ENCODE measurements at places on chromosomes 6 and 20.

DNA sequence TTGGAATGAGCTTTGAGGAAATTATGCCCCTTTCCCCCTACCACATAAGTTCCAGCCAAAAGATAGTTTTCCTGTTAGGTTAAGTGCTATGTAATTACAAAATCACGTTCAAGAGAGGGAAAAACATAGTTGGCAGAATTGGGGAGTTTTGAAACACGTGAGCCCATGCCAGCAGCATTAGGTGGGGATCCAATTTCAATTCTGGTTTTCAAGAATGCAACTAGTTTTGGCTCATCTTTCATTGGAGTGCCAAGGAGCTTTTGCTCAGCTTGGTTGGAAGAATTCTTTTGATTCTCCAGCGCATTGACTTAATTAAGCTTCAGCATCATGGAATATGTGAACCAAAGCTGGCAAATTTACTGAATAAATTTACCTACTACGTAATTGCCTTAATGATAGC is 95.9 kb downstream of the SAMD5 start:
- no peak for DNase-seq

DNA sequence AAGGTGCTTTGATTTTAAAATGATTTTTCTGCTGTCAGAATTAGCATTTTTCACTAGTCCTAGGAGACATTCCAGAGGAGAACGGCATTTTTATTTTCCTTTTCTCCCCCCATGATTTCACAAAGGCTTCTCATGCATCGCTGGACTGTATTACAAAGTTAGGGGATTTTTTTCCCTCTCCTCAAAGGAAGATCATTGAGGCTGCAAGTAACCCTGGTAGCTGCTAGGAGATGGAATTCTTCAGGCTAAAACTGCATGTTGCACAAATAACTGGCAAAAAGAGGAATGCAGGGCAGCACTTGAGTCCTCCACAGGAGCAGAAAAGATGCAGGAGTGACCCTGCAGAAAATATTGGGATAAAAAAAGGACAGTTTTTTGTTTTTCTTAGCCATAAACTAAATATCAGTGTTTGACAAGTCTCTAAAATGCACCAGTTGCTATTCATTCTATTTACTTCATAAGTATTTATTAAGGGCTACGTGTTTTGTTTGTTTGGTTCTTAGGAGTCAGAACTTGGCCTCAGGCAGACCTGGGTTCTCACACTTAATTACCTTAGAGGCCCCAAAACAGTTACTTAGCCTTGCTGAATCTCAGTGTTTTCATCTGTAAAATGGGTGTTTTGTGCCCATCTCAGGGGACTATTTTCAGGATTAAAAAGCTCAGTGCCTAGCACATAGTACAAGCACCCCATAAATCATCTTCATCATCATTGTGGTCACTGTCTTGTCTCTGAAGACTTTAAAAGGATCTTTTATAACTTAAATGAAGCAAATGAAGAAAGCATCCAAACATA is 144.5 kb upstream of the ID4 start:
- DNase-seq, result no peak

DNA sequence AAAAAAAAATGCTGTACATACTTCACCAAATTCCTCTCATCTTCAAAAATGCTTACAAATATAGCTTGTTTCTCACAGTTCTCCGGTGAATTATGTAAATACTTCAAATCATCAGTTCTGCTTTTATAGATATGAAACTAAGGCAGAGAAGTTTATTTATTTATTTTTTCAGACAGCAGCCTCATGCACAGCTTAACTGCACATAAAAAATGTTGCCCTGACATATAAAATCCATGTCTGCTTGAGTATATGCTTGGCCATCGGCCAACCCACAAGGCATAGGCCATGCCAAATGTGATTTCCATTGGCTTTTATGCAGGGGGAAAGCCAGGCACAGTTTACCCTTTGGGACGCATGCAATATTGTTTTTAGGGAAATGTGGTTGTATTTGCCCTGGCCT is 57.3 kb upstream of the PHACTR2 start:
- no peak for DNase-seq

DNA sequence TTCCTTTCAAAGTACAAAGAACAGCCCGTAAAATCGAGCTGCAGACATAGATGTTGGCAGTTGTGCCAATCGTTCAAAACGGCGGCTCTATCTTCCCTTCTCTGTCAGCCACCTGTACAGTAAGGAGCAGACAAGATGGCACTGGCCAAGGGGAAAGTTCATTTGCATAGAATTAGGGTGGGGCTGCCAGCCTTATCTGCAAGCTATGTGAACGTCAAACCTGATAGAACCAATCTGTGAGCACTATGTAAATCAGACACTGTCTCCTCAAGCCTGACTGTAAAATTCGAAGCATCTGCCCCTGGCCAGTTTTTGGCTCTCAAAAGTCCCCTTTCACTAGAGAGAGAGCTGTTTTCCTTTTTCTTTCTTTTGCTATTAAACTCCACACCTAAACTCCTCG is 374.5 kb downstream of the EPM2A start:
- DNase-seq, result no peak

DNA sequence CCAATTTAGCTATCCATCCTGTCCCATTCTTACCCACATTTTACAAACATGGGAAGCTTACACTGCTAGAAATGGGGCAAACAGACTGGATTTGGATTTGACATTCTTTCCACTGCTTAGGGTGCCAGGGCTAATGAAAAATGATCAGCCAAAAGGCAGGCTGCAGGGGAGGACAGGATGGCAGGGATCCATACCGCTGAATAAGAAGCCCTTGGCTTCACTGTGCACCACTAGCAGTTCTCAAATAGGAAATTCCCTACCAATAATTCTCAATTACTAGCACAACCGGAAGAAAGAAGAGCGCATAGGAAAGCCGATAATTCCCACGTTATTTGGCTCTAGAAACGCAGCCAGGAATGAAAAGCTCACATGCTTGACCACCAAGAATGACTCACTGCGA is 73.1 kb downstream of the NDUFAF5 start:
- DNase-seq, result no peak

GRCh38 chr20:3414122-3414521 is 6.7 kb upstream of the DNAAF9 start:
- DNase-seq, result no peak

DNA sequence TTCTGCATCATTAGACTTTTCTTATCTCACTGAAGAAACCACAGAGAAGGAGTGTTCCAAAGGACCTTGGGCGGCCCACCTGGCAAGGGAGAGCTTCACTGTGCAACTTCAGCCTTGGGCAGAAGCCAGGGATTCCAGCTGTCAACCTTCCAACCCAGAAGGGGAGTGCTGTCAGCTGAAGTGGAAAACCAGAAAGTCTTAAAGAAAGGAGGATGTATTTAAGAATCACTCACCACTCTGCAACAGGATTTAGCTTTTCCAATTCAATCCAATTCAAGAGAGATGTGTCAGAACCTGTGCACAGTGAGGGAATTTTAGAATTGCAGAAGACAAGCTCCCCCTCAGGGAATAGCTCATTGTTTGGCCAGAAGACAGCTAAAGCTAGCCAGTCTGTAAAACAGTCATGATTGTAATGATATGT is 553.7 kb downstream of the CD83 start:
- DNase-seq, result no peak

DNA sequence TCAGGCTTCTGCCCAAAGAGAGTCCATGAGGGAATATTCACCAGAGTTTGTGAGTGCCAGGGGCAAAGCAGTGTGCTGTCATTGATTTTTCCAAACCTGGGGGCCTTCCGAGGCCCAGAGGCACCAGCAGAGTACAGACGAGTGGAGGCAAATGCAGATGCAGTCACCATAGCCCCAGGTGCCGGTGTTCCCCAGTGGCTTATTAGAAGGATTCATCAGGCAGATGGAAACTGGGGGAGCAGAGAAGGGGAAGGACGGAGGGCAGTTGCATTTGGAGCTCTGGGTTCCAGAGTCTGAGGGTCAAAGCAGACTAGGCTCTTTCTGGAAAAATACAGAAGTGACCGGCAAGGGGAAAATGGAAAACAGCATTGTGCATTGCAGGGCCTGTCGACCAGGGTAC is 184.2 kb downstream of the ANKRD60 start:
- DNase-seq, result no peak

GRCh38 chr6:113635222-113635986 is 221.7 kb upstream of the MARCKS start:
- DNase-seq, result no peak

- no peak for DNase-seq
These were observed 575.2 kb upstream of the ADGRB3 start for GRCh38 chr6:68059899-68060298.

DNA sequence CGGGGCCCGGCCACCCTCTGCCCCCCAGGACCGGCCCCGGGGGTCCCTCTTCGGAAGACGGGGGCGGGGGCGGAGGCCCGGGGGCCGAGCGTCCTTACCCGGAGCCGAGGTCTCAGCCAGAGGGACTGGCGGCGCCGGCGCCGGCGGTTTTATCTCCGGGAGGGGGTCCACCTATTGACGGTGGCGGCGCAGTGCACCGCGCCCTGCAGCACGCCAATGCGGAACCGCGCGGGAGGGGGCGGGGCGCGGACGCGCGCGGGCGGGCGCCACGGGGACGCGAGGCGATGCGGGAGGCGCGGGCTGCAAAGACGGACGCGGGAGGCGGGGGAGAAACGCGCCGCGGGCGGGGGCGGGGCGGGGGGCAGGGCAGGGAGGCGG is at the start of gene EEF1A2:
Gene EEF1A2, minus strand, starts transcription at position 124 of the 378 bp plus-strand sequence. CDS start 1,320 bp downstream, outside the sequence.
- DNase-seq, result no peak

Data from NCI-H526 treated with DMSO at 0.1 percent for 48 hours (cell line).